Activated T-cell treated with anti-CD3 and anti-CD28 coated beads, Interleukin-2, amount 50 U/mL, for 24 hours (primary cell): ENCODE measurements at places on chromosomes 7 and 10.

- DNase-seq: no peak
Measured at GRCh38 chr10:123390332-123390731, 236.1 kb downstream of the BUB3 start.

DNA sequence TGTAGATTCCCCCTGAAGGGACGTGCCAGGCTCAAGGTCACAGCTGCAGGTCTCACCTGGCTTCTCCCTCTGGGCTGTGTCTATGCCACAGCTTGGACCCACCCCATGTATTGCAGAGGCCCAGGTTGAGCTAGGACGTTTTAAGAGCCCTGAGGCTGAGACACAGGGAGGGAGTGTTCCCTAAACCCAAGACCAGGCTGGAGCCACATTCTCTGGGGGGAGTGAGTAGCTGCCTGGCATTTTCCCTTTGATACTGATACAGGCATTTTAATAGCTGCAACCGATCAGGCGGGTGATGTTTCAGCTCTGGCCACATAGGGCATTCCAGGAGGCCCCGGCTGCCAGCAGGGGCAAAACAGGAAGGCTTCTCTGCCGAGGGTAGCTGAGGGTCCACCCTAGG is 13.4 kb downstream of the COL13A1 start:
- no peak for DNase-seq

- DNase-seq: no peak
Measured at GRCh38 chr10:11901833-11902475, 78.8 kb downstream of the PROSER2 start.

GRCh38 chr7:30247541-30248401 is 36.6 kb upstream of the ZNRF2 start:
- DNase-seq: no peak

DNA sequence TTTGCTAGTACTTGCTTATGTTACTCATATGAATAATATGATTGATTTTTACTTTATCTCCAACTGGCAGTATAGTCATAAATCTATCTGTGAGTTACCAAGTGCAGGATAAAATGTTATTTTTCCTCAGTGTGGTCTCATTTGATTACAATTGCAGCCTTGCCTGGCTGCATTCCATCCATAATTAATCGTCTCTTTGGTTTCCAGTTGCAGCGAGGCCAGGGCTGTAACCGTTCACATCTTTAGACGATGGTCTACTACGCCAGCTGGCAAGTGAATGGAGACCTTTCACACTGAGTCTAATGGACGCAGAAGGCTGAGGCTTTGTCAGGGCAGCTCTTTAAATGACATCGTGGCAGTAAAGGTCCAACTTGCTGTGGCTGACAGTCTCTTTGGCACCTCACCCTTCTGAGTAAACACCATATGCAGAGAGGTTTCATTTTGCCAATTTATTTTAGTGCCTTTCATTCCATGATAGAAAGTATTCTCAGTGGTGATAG is 84.0 kb downstream of the ARL4A start:
- no peak for DNase-seq

GRCh38 chr10:113126229-113127201 is 176.5 kb downstream of the TCF7L2 start:
- DNase-seq: peak; percentile 60

DNA sequence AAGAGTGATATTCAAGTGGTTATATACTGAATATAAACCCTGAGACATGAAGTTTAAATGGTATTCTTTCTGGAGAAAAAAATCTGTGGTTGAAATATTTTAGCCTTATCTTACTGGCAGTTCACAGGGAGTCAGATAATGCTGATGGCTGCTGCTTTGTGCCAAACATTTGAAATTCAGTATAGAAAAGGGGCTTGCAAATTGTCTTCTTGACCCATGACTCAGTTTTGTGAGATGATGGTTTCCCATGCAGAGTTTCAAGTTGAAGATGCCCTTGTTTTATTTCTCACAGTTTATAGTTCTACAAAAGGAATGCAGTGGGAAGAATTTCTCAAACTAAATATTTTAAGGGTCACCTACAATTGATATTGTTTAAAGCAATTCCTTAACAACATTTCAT is 251.1 kb upstream of the MEOX2 start:
- DNase-seq: no peak

GRCh38 chr7:472640-472957 is 47.0 kb downstream of the PDGFA start:
- DNase-seq: no peak

DNA sequence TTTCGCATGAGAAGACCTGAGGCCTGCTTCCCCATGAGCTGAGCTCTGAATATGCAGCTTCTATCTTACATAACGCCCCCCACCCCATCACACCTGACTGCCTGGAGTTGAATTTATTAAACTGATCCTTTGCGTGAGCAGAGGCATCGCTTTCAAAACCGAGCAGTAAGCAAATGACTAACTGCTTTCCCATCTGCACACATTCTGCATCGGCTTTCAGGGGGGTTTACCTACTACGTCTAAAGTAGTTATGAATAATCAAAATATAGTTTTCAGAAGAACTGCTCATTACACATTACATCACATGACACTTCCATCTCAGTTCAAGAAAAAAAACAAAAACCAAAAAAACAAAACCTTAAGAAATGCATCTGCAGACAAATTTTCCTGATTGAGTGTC is 54.7 kb upstream of the EGR2 start:
- no peak for DNase-seq

- DNase-seq: no peak
Measured at GRCh38 chr7:80748363-80749042, 110.1 kb downstream of the CD36 start.

DNA sequence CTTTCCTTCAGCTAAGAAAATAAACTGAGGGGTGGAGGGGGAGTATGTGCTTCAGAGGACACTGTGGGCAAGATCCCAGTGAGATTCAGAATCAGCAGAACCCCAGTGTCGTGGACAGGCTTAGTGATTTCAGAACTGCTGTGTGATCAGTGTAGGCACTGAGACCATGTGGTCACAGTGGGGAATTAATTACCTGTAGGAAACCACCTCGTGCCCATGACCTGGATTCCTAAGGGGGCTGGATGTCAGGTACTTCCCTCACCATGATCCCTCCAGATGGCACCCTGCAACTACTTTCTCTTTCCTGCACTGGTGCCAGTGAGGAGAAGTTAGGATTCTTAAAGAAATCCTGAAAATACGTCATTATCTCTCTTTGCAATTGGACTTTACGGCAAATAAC is 64.4 kb downstream of the HBP1 start:
- no peak for DNase-seq

GRCh38 chr10:33773253-33773573 is 438.7 kb upstream of the NRP1 start:
- DNase-seq: no peak

GRCh38 chr10:99975106-99975829 is 34.5 kb downstream of the DNMBP start:
- no peak for DNase-seq

DNA sequence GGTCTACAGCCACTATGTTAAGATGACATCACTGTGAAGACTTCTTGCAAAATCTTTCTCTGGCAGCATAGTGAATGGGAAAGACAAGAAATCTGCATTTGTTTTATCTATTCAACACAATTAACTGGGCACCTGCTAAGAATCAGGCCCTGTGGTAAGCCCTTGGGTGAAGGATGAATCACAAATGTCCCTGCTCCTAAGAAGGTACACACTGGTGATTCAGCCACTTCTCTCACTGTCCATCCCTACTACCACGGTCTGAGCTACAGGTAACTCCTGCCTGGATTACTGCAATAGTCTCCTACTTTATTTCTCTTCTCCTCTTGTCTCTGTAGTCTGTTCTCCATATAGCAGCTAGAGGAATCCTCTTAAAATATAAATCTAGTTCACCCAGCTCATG is 116.1 kb downstream of the HIBADH start:
- no peak for DNase-seq

- no peak for DNase-seq
Measured at GRCh38 chr7:70544016-70544415, 587.9 kb upstream of the GALNT17 start.

GRCh38 chr7:134847851-134848588 is 68.6 kb downstream of the CALD1 start:
- DNase-seq: no peak

GRCh38 chr10:79374312-79375191 is 27.3 kb downstream of the PPIF start:
- DNase-seq: peak; percentile 84

- DNase-seq: no peak
Measured at GRCh38 chr10:67280405-67280804, 354.6 kb downstream of the LRRTM3 start.

- no peak for DNase-seq
Measured at GRCh38 chr7:28236560-28236959, 56.0 kb upstream of the JAZF1 start.

DNA sequence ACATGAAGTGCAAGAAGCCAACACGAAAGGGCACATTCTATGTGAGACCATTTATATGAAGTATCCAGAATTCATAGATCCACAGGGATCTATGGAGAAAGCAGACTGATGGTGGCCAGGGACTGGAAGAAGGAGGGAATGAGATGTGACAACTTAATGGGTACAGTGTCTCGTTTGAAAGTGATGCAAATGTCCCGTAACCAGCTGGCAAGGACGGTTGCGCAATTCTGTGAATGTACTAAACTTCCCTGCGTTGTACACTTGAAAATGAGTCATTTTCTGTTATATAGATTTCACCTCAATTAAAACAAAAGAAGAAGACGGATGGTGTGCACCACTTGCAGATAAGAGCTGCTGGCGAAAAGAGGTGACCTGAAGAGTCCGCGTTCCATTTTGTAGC is 861.1 kb downstream of the TYW1 start:
- no peak for DNase-seq

DNA sequence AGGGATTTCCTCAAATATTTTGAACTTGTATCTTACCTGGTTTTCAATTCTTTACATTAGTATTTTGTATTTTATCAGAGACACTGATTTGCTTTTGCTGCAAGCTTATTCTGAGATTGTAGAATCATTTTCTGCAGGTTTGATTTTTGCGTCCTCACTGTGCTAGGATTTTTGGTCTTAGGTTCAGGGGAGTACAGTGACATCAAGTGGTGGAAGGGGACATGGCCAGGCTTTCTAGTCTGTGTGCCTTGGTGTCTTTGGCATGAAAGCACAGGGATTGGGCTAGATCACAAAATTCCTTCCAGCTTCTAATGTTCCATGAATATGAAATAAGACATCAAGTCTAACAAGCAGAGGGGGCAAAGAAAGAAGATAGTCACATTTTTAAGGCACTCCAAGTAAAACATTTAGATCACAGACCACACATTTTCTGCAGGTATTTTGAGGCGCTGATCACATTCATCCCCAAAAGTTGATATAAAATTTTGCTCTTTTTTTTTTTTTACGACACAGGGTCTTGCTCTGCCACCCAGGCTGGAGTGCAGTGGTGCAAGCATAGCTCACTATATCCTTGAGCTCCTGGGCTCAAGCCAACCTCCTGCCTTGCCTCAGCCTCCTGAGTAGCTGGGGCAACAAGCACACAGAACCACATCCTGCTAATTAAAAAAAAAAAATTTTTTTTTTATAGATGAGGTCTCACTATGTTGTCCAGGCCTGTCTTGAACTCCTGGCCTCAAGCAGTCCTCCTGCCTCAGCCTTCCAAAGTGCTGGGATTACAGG is 124.4 kb downstream of the PON1 start:
- DNase-seq: no peak

DNA sequence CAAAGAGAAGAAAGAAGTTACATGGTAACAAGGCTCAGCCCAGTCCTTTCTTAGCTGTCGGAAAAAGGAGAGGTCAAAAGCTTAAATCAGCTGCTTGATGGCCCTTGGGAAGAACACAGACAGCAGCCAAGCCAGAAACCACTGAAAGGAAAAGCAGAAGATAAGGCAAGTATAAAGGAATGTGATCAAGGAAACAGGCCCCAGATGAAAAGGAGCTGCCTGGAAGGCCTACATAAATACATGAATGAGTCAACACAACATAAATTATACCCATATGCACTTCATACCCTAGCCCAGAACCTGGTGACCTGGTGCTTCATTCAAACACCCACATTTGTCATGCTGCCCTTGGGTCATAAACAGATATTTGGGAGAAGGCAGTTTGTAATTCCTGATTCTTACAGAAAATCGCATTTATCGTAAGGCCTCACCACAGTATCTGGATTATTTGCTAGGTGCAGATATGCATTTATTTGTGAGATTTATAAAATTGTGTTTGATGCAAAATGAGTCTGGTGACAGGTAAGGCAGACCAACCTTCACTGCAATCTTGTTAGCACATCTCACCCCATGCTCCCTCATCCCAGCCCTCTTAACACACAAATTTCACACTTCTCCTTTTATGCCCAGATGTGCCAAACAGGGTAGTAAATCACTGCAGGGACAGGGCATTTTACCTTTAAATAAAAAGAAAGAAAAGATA is 94.9 kb upstream of the KCNIP2 start:
- DNase-seq: no peak

GRCh38 chr10:132187430-132188138 is 836 bp downstream of the DPYSL4 start:
- DNase-seq: no peak

GRCh38 chr7:6612819-6613218 is 2.6 kb upstream of the ZNF853 start:
- DNase-seq: no peak
